ENCODE measurements at places on chromosomes 4 and X.

- peak; percentile 85 for DNase-seq
Observed at GRCh38 chr4:40180356-40180755, 16.5 kb upstream of the RHOH start.

- DNase-seq, result no peak
Observed at GRCh38 chr4:124964852-124965496, 252.4 kb upstream of the ANKRD50 start.

DNA sequence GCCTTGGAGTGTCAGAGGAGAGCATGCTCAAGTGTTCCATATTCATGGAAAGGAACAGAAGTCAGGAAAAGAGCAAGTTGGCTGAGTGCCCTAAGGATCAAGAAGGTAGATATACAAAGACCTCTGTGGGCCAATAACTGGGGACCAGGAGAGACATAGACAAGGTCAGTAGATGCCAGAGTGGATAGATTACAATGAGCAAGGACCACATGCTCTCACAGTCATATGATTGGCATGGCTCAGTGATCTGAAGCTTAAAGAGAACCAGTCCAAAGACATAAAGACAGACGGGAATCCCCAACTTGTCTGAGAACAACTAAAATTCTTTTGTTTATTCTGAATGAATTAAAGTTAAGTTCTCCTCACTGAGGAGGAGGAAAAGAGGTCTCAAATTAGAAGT lies 289.7 kb downstream of the HS3ST1 start:
- DNase-seq, result no peak

GRCh38 chr4:98673288-98673644 lies 14.9 kb upstream of the TSPAN5 start:
- no peak for DNase-seq
